Osteoblast (primary cell): ENCODE measurements at places on chromosomes 3 and 15.

GRCh38 chr3:133295199-133295901 lies 104.5 kb upstream of the BFSP2 start:
- DNase-seq = no peak

GRCh38 chr15:92709110-92709790 lies 53.7 kb upstream of the FAM174B start:
- DNase-seq = no peak

DNA sequence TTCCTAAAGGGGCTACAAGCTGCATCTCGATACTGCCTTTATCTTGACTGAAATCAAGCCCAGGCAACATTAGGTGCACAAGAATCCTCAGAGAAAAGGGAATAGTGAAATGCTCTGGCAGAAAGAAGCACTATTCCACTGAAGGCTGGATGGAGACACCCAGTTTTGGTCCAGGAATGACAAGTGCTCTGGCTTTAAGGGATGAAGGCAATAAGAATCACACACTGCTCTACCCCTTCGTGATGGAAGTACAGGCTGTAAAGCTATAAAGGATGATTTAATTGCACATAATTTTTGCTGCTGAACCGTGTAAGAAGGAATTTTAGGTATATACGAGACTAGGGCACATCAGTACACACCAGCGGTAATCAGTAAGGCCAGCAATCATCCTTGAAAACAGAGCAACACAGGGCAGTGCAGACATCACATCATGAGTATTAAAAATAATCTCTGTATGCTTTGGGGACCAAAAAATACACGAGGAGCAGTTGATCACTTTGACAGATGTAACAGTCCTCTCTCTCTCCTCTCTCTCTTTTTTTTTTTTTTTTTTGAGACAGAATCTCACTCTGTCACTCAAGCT lies 414.6 kb upstream of the TBL1XR1 start:
- DNase-seq = no peak

DNA sequence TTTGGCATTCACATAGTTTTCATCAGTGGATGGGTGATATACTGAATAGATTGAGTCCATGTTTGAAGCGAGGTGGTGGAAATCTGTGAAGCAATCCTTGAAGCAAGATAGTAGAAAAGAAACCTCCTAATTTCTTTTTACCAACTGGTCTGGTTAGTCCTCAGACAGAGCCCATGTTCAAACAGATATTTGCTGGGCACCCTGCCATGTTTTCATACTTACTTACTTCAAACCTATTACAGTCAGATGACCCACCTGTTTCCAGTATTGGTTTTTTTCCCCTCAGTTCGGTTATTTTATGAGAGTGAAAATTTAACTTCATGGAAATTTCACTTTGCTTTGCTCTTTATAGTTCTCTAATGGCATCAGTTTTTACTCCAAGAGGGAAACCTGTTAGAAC lies 23.7 kb downstream of the EXOSC7 start:
- no peak for DNase-seq

- no peak for DNase-seq
These were observed 180.6 kb downstream of the CHL1 start for GRCh38 chr3:377158-377561.

- peak; percentile 91 for DNase-seq
These were observed 58.2 kb downstream of the FGD5 start for GRCh38 chr3:14876921-14877333.

DNA sequence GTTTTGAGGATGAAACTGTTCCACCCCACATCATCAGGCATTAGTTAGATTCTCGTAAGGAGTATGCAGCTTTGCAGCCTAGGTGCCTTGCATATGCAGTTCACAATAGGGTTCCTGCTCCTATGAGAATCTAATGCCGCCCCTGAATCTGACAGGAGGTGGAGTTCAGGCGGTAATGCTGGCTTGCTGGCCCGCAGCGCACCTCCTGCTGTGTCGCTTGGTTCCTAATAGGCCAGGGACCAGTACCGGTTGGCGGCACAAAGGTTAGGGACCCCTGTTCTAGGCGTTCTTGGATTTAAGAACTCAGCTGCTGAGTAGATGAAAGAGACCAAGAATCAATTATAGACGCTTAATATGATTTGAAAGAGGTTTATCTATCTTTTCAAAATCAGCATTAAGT lies 595.4 kb downstream of the CADM2 start:
- DNase-seq = no peak

DNA sequence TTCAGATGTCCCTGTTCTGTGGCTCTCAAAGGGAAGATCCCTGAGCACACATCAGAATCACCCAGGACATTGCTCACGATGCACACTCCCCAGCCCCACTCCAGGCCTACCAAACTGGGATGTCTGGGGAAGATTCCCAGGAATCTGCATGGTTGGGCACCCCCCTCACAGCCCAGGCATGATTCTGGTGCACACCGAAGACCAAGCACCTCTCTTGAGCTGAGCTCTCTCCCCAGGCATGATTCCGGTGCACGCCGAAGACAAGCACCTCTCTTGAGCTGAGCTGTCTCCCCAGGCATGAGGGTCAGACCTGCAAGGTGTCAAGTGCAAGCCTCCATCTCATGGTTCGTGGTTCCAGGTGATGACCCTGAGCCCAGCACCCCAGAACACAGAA lies 112.2 kb upstream of the MEF2A start:
- DNase-seq = no peak

DNA sequence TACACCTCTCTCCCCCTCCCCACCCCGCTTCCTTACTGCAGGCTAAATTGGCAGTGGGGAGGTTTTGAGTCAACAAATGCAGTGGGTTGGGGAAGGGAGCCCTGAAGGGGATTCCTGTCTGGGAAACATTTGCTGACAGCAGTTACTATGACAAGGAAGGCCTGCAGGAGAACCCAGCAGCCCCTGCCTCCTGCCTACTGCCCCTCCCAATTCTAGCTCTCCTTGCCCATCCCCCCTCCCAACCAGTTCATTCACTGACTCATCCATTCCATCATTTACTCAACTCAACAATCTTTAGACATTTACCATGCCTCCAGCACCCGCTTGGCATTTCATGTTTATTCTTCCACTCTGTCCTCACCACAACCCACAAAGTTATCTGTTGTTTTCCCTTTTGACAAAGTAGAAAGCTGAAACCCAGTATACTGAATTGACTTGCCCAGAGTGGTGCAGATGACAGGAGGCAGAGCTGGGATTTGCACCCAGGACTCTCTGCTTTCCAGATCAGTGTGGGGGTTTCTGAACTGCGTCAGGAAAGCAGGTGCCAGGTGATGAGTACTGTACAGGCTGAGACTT lies 75.0 kb downstream of the MAGEF1 start:
- DNase-seq = peak; percentile 95

DNA sequence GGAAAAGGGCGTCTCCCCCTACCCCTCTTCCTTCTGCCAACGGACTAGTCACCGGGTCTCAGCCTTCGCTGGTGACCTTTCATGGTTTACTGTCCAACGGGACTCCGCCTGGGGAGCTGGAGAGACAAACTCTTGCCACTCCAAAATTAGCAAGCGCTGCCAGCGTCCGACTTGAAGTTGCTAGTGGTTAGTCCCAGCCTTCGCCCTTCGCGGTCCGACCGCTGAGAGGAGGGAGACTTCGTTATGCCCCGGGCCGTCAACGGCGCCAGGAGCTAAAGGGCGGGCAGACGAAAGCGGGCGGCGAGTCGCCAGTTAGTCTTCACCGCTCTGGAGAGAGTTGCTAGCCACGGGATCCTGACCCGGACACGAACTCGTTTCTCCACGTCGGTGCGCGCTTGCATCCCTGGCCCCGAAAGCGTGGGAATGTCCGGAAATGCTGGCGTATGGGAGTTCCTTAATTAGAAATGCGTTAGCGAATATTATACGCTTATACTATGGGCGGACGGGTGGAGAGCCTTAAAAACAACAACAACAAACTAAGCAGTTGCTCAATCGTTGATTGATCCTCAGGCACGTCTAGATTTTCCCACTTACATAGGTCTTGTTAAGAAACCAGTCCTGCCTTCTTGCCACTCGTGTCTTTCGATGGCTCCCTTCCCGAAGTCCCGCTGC lies 716 bp downstream of the SMC4 start:
- DNase-seq = peak; percentile 60

GRCh38 chr3:58520403-58521335 lies 16.3 kb downstream of the ACOX2 start:
- DNase-seq = peak; percentile 41

GRCh38 chr15:77530576-77530975 lies 102.1 kb downstream of the LINGO1 start:
- DNase-seq = no peak

- no peak for DNase-seq
These were observed 50.8 kb downstream of the UNC13C start for GRCh38 chr15:54029081-54029480.

DNA sequence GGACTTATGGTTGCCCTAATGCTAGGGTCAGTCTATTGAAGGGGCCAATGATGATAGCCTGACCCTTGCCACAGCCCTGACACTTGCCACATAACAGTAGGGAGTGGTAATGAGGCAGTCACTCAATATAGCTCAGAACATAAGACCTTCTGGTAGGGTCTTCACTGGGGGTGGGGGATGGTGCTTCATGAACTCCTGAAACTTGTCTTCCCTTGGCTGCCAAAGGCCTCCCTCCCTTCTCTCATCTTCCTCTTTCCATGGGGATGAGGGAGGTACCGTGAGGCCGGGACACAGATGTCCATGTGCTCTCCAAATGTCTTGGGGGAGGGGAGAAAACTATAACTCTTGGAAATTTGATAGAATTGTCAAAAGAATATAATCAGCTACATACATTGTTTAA lies 21.1 kb upstream of the THSD4 start:
- no peak for DNase-seq

- DNase-seq = peak; percentile 80
These were observed 613 bp downstream of the ATP1B3 start for GRCh38 chr3:141876891-141877621.

DNA sequence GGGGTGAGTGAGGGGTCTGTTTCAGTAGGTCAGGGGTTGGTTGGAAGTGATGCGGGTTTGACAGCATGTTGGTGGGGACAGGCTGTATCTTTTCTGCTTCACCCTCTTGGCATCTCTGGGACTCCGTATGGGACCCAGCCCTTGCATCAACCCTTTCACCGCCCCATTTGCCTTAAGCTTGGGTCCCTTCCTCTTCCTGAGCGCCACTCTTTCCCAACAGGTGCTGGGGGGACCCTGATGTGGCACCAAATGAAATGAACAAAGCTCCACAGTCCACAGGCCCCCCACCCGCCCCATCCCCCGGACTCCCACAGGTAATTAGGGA lies 1.1 kb downstream of the EIF4G1 start:
- peak; percentile 71 for DNase-seq

DNA sequence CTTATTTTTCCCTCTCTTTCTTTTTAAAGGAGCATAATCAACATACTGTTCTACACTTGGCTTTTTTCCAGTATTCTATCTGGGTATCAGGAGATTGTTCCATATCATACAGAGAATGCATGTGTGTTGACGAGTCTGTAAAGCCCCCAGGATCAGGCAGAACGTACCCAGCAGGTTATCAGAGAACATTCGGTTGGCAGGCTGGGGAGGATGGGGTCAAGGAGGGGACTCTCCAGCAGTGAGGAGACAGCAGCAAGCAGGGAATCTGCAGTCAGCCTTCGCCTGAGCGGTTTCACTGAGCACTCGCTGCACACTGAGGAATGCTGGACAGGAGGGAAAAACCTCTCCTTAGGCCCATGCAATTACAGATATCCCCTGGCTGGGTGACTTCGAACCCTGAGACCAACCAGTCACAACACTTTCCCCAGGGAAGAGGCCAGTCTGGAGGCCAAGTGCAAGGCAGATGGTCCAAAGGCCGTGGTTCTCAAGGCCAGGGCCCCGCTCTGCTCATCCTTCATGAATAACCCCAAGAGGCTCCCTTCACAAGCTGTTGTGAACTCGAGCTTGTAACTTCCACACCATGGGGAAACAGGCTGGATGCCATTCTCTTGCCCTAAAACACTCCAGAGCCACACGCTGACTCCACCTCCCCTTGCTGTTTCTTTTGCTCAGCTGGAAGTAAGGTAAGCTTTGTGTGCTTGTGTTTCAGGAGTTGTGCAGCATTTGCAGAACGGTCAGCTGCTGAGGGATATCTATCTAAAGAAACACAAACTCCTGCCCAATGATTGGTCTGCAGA lies 60.1 kb downstream of the PXYLP1 start:
- no peak for DNase-seq

- DNase-seq = no peak
These were observed 63.6 kb upstream of the NR2E3 start for GRCh38 chr15:71746719-71747118.

DNA sequence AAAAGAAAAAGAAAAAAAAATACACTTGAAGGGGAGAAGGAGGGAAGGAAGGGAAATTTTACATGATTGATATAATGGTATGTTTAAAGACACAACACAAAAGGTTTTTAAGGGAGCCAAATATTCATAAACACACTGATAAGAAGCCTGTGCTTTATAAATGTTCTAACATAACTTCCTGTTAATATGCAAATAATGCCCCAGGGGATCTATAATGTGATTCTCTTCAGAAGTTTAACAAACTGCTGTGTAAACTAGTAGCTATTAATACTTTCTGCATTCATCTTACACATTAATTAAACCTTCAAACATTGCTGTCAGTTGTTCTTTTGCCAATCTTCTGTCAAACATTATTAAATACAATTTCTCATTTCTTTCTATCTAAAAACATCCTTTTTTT lies 231.6 kb downstream of the TJP1 start:
- no peak for DNase-seq

- DNase-seq = no peak
These were observed 251.9 kb upstream of the TGFBR2 start for GRCh38 chr3:30354513-30354912.

GRCh38 chr3:189756582-189757078 lies 125.4 kb downstream of the TP63 start:
- no peak for DNase-seq

GRCh38 chr3:134462331-134462941 lies 23.3 kb downstream of the ANAPC13 start:
- no peak for DNase-seq

DNA sequence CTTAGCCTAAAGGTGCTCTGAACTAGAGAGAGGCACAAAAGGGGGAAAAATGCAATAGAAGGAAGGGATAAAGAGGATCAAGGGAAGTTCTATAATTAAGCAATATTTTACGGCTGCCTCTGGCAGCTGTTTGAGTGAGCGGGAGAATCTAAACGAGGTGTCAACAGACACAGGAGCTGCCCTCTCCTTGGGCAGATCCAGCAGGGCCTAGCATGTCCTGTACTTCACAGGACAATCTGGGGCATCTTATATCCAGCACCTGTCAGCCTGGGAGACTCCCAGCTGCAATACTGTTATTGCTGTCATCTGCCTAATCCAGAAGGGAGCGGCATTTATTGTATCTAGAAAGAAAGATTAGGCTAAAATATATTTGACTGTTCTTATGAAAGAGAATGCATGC lies 68.9 kb downstream of the WWTR1 start:
- DNase-seq = no peak

- DNase-seq = peak; percentile 87
These were observed 4.6 kb downstream of the TPM1 start for GRCh38 chr15:63046917-63047760.

DNA sequence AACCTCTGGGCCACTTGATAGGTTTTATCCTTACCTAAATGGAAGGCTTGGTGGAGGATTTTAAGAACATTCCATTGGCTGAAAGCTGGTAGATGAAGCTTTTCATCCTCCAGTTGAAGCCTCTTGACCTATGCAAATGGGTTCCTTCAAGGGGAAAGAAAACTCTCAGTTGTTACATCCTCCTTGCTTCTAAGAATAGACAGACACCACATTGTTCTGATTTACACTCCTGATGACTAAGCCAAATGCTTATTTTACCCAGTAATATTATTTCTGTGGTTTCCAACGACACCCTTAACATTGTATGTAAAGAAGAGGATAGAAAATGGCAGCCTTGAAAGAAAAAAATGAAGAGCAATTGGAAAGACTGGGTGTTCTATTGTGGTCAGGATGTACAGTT lies 480.5 kb downstream of the OTOL1 start:
- DNase-seq = no peak

- DNase-seq = no peak
These were observed 383.6 kb upstream of the NR2F2 start for GRCh38 chr15:95946926-95947325.

GRCh38 chr3:29451920-29452319 lies 171.0 kb downstream of the RBMS3 start:
- DNase-seq = no peak
